ENCODE measurements at places on chromosomes 6 and 20.

DNA sequence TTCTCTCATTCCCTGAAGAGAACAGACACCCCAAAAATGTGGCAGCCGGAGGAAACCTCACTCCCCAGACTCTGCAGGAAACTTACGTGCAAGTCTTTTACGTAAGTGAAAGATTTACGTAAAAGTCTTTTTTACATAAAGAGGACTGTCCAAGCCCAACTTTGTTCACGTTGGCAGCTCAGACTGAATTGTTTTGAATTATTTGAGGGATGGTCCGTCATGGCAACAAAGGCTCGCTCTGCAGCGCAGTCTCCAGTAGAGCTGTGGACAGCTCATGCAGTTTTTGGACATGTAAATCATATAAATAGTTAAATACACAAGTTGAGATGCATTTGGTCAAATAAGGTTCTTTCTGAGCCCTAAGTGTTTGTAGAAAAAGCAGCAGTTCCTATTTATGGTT lies 394.8 kb downstream of the QKI start:
- DNase-seq = no peak

- no peak for DNase-seq
These were observed 518.6 kb downstream of the BMP2 start for GRCh38 chr20:7285918-7286556.

DNA sequence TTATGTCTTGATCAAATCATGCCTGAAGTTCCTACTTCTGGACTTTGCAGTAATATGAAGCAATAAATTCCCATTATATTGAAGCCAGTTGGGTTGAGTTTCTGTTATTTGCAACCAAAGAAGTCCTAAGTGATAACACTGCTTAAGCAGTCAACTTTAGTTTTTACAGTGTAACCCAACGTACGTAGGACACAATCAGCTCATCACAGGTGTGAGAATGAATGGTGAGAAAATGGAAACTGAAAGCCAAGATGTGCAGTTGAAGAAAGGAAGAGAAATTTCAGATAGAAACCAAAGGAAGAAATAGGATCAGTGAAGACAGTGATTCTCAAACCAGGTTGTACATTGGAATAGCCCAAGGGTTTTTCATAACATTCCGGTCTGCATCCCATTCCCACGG lies 211.4 kb upstream of the ZFP64 start:
- peak; percentile 28 for DNase-seq

- DNase-seq = peak; percentile 44
These were observed 20.2 kb upstream of the TNFAIP3 start for GRCh38 chr6:137846772-137847313.

DNA sequence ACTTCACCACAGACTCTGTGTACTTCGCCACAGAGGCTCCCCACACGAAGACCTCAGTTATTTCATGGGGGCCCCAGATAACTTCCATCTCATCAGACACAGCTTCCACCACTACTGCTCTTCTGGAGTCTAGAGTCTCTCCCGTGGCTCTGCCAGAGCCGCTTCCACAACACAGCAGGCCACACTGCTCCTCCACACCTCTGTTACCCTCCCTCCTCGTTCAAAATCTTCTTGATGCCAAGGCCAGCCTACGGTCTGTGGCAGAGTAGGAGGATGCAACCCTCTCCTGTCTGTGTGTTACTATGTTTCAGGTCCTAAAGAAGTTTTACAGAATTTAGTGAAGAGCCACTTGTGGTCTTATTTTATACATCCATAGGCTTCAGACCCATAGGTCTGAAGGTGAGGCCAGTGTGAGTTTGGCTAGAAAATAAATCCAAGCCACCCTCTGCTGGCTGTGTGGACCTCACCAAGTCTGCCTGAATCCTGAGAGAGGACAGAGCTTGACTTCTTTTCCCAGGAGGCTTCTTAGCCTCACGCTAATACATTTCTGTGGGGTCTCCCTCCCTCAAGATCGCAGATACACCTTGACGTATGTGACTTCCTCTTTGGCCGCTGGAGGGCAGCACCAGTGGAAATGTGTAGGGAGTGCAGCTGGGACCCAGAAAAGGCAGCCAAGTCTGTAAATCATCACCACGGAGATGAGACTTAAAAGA lies 197.7 kb downstream of the FAXC start:
- peak; percentile 14 for DNase-seq

- no peak for DNase-seq
These were observed 17.2 kb downstream of the C6orf132 start for GRCh38 chr6:42125231-42125630.
